Activated CD8-positive, alpha-beta memory T cell treated with anti-CD3 and anti-CD28 coated beads for 1 hour (primary cell): ENCODE measurements at places on chromosomes 1 and 21.
A peak's percentile ranks its signal among the peaks of the same experiment; 100 is the strongest.

DNA sequence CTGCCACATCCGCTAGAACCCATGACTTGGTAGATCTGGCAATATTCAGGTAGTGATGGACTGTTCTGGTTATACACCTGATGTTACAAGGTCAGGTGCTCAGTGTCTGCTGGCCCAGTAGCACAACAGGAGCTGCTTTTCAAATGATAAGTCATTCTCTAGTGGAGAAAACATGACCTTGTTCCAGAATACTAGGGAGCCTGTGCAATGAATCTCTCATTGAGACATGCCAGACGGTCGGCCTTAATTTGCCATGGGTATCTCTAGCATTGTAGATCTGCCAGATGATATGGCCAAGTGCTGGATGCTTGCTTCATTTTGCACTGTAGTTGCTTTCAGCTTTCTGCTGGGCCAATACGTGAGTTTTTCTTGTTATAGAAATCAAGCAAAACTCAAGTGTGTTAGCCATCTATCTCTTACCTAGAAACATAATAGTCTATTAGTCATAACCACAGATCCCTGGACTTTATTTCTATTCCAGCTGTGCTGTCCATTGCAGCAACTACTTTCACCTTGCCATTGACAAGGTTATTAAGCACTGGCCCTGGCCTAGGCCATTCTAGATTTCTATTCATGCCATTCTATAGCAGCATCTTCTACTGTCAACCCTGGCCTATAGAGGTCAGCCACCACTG lies 13.9 kb upstream of the CENPF start:
- no peak for DNase-seq

DNA sequence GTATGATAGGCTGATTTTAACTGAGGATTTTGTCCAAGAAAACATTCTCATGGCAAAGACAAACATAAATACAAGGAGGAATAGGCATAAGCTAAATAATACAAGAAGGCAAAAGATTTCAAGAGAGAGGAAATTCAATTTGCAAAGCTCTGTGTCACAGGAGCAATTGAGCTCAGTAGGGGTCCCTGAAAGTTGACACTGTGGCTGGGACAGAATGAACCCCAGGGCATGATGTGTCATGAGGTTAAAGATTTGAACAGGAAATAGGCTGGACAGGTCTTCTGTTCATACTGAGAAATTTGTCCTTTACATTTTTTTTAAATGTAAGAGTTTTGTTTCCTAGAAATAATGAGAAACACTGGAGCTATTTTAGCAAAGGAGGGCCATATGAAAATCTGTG lies 555.4 kb upstream of the NEGR1 start:
- no peak for DNase-seq

GRCh38 chr1:91700771-91701471 lies 185.0 kb downstream of the TGFBR3 start:
- DNase-seq, result no peak

DNA sequence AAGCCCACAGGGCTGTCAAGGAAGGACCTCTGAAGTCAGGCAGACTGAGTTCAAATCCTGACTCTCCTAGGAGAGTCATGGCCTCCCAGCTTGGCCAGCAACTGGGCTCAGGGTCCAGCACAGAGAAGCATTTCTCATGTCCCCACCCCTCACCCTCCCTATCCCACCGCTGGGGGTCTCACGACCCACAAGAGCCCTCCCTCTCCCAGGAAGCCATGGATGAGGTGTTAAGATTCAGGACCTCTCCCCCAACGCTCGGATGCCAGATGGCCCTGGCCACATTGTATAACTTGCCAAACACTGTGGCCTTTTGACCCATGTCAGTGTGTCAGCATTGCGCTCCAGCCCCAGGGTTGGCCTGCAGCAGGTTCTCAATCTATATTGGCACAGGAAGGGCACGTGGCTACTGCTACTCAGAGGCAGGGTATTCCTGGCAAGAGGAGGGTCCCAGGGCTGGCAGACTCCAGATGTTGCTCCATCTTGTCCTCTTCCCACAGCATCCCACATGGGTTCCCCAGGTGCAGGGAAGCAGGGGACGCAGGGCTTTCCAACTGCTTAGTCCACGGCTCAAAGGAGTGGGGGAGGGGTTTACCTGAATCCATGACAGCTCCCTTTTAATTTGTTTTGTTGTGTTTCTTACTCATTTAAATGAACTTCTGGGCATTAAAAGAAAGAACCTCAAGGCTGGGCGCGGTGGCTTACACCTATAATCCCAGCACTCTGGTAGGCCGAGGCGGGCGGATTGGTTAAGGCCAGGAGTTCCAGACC lies 10.5 kb downstream of the SLC2A1 start:
- no peak for DNase-seq

DNA sequence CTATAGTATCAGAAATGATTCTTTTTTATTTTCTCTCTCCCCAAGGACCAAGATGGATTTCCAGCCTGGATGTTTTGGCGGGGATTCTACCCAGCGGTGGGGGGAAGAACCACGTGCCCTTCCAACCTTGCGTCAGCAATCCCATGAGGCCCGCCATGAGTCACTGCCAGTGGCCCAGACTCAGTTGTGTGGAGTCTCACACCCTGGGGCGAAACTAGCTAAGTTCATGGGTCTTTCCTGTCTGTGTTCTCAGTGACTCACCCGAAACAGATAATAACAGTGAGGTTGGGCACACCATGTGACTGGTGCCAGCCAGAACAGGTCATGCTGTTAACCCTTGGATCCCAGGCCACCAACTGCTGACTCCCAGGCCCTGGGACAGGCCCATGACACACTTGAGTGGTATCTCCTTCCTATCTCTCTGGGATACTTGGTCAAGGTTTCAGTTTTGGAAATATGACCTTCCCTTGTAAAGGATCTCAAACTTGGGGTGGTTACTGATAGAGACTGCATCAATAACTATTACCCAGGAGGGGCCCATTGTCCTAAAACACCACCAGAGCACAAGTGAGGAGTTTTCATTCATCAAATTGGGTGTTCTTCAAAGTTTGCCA lies 98.0 kb upstream of the DUSP10 start:
- peak; percentile 38 for DNase-seq

GRCh38 chr1:193408782-193409293 lies 222.4 kb upstream of the B3GALT2 start:
- no peak for DNase-seq

DNA sequence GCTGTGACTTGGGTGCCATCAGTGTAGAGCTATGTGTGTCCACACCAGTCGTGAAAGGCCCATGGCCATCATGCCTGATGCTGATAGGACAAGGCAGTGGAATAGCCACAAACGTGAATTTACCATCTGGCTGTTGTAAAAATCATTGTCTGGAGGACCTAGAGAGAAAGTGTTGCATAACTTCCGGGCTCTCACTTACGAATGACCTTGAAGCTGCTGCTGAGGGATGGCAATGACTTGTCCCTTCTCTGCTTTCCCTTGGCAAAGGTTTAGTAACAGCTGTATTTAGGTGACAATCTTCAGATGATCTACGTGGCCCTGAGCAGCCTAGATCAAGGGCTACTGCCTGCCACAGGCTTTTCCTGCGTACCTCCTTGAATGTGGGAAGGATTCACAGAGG lies 5.8 kb downstream of the ATP1B1 start:
- DNase-seq, result no peak

- no peak for DNase-seq
Measured at GRCh38 chr1:90970208-90970607, 51.6 kb downstream of the ZNF644 start.

GRCh38 chr21:28402616-28402989 lies 590.1 kb downstream of the LTN1 start:
- no peak for DNase-seq

- DNase-seq, result no peak
Measured at GRCh38 chr21:17679002-17679600, 66.4 kb upstream of the BTG3 start.
